Activated T-helper 1 cell treated with anti-CD3 and anti-CD28 coated beads, Interleukin-12 subunit alpha, Interleukin-12 subunit beta, Interleukin-2, Interleukin-4 antibody, amounts not matched to agents 30 ng/mL and 10 ng/mL and 1 ng/mL, durations not matched to agents 14 hours and 24 hours and 36 hours (primary cell): ENCODE measurements at places on chromosomes 6 and 20.

- no peak for DNase-seq
Measured at GRCh38 chr6:156256161-156256560, 521.0 kb upstream of the ARID1B start.

- DNase-seq = no peak
Measured at GRCh38 chr6:37923514-37923913, 104.0 kb downstream of the ZFAND3 start.

GRCh38 chr20:21105429-21106170 lies 558 bp downstream of the LINC00237 start:
- DNase-seq = no peak

GRCh38 chr6:36492621-36493020 lies 49.8 kb downstream of the KCTD20 start:
- DNase-seq = no peak

DNA sequence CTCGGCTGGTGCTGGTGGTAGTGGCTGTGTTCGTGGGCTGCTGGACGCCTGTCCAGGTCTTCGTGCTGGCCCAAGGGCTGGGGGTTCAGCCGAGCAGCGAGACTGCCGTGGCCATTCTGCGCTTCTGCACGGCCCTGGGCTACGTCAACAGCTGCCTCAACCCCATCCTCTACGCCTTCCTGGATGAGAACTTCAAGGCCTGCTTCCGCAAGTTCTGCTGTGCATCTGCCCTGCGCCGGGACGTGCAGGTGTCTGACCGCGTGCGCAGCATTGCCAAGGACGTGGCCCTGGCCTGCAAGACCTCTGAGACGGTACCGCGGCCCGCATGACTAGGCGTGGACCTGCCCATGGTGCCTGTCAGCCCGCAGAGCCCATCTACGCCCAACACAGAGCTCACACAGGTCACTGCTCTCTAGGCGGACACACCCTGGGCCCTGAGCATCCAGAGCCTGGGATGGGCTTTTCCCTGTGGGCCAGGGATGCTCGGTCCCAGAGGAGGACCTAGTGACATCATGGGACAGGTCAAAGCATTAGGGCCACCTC lies 8.8 kb downstream of the NPBWR2 start:
- no peak for DNase-seq

DNA sequence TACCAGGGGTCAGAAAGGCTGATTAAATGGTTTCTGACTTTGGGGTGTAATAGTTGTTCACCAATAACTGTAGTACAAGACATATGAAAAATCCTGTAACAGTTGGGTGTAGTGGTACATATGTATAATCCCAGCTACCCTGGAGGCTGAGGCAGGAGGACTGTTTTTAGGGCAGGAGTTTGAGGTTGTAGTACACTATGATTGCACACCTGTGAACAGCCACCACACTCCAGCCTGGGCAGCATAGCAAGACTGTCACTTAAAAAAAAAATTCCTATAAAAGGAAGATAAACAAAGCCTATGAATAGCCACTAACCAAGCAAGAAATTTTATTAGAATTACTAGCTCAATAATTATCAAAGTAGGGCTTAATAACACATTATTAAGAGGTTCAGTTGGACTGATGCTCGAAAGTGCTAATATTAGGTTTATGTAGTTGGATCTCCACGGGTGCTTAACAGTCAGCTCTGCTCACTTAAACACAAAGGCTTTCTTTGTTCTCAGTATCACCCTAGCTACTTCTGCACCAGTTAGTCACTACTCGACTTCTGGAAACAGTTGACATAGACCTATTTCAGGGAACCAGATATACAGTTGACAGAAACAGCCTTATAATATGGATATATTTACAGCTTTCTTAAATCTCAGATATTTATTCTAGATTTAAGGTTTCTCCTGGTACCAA lies 113.0 kb downstream of the MTFR2 start:
- no peak for DNase-seq

- no peak for DNase-seq
Measured at GRCh38 chr20:1995531-1996310, 1.9 kb upstream of the PDYN start.

GRCh38 chr6:42782689-42783176 lies 881 bp downstream of the BICRAL start:
- DNase-seq = peak; percentile 48

DNA sequence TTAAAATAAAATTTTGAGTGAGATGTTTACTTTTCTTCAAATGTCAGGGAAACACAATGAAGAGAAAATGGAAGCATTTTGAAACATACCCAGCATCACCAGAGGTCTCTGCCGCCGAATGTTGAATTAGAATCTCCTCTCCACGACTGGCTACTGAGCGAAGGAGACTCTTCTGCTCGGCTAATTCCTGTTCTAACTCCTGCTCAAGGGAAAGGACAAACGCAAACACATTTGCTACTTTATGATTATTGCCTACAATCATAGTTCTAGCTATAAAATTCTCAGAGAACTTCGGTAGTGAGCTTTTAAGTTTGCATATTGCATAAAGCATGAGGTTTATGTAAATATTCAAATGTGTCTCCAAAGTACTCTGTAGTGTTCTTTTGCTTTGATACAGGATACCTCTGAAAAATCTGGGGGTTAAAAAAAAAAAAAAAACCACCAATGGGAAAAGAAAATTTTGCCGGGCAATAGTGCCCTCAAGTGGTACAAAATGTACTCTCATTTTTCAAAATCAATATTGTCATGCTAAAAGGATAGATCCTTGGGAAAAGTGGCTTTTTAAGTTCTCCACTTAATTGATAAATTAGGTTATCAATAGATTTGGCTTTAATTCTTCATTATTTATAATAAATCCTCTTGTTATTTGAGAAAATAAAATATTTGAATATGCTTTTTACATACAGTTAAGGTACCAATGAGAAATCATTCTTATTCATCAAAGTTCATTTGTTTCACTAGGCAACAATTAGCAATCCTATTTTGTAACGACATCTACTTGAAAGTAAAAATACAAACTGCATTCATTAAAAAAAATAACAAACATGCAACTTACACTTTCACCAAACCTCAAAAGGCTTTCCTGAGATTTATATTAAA lies 369.0 kb downstream of the SYNE1 start:
- no peak for DNase-seq

DNA sequence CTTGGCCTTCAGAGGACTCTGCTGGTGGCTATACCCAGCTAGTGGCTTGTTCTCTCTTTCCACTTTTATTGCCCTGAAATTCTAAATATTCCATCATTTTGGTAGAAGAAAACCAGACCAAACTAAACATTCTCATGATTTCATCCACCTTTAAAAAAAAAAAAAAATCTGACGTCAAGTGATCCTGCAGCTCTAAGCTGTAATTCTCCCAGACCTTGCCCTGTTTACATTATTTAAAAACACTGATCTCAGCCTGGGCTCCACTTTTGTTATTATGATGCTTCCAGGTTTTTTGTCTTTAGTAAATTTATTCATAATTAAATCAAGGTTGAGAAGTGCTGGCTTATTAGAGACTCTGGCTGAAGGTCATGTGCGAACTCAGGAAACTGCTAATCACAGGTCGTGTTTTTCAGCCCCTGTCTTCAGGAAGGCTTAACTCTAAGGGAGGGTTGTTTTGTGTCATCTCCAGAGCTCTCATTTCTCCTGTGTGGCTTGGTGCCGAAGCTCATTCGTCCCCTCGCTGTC lies 114.4 kb downstream of the MTHFD1L start:
- no peak for DNase-seq

DNA sequence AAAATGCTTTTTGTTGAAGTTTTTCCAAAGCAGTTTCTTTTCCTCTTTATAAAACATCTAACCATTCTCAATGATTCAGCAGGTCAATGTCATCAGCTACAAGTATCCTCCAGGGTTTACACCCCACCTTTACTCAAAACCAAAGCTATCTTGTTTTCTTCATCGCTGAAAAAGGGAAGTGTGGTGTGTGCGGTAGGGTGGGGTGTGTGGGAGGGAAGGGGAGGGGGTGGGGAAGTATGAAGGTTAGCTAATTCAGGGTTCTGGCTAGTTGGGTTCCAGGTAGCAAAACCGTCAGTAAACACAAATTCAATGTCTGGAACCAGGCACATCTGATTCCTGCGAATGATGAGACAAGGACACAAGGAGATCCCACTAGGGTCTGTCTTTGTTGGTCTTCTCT lies 189.6 kb downstream of the GJA10 start:
- DNase-seq = peak; percentile 24
